ENCODE measurements at places on chromosomes 12 and 14.

GRCh38 chr12:41058266-41058665 is 129.9 kb upstream of the PDZRN4 start:
- H3K27ac ChIP-seq: no peak overlapping the region
- no peak for DNase-seq
- H3K36me3 ChIP-seq: no peaks in the 10 kb centered on the region
- no peak overlapping the region for H3K4me3 ChIP-seq
- H3K27me3 ChIP-seq: no peaks in the 10 kb centered on the region
- H3K4me1 ChIP-seq: peaks cover 3% of the 10 kb centered on the region

- H3K27ac ChIP-seq: no peak overlapping the region
- peaks cover 15% of the 10 kb centered on the region for H3K4me1 ChIP-seq
Observed at GRCh38 chr14:90570461-90570860, 173.6 kb downstream of the CALM1 start.

DNA sequence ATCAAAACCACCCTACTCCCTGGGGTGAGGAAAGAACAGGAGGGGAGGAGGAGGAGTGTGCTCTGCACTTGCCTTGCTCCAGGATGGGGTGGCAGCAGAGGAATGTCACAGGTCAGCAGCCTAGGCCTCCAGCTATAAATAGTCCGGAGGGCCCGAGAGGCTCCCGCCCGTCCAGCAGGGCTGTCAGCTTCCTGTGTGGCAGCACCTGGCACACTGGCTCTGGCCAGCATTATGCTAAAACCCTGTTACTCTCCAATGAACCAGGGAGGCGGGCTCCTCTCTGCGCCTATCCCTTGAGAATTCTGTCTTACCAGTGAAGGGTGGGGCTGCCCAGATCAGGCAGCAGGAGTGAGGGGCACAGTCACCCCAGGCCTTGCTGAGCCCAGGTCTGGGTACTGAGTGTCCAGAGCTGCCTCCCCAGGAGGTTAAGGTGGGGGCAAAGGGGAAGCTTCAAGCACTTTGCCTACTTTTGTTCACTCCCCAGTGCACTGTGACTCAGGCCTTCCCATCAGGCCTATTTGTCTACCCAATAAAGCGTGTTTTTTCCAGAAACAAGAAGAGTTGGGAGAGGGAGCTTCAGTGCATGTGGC is 1.2 kb upstream of the COX14 start:
- H3K27me3 ChIP-seq: no peaks in the 10 kb centered on the region
- peak overlapping the region; percentile 96 for H3K27ac ChIP-seq
- H3K4me3 ChIP-seq: peak overlapping the region; percentile 18
- H3K4me1 ChIP-seq: peaks cover 34% of the 10 kb centered on the region
- peak; percentile 55 for DNase-seq

- H3K36me3 ChIP-seq: no peaks in the 10 kb centered on the region
- no peaks in the 10 kb centered on the region for H3K4me1 ChIP-seq
- no peak overlapping the region for H3K4me3 ChIP-seq
- DNase-seq: no peak
- no peak overlapping the region for H3K27ac ChIP-seq
Observed at GRCh38 chr12:90299666-90300065, 591.0 kb upstream of the ATP2B1 start.

DNA sequence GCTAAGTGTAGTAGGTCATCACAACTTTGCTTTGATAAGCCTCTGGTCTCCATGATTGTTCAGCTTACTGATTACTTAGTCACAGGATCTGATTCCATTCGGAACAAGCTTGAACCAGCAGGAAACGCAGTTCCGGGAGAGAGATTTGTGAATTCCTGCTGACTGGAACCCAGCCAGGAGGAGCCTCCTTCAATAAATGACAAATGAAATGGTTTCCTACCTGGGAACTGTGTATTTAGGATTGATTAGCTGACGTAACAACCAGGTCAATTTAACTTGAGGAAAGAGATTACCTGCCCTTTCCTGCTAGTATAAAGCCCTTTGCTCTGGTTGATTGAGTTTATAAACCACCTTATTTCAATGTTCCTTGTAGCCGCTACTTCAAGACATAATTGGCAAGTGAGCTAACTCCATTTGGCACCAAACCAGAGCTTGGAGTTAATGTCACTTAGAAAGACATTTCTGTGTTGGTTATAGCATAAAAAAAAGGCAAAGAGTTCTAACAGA is 35.1 kb upstream of the KCNH3 start:
- H3K27me3 ChIP-seq: no peaks in the 10 kb centered on the region
- H3K4me1 ChIP-seq: no peaks in the 10 kb centered on the region
- H3K36me3 ChIP-seq: peaks cover 11% of the 10 kb centered on the region
- DNase-seq: no peak

GRCh38 chr12:55724226-55724939 is 4.2 kb downstream of the RDH5 start:
- no peaks in the 10 kb centered on the region for H3K27me3 ChIP-seq
- H3K36me3 ChIP-seq: peaks cover 39% of the 10 kb centered on the region
- peak overlapping the region; percentile 63 for H3K27ac ChIP-seq
- no peak overlapping the region for H3K4me3 ChIP-seq

- no peaks in the 10 kb centered on the region for H3K4me1 ChIP-seq
- no peaks in the 10 kb centered on the region for H3K36me3 ChIP-seq
- H3K4me3 ChIP-seq: no peak overlapping the region
- H3K27ac ChIP-seq: no peak overlapping the region
Observed at GRCh38 chr12:31267966-31268365, 58.0 kb downstream of the SINHCAF start.

DNA sequence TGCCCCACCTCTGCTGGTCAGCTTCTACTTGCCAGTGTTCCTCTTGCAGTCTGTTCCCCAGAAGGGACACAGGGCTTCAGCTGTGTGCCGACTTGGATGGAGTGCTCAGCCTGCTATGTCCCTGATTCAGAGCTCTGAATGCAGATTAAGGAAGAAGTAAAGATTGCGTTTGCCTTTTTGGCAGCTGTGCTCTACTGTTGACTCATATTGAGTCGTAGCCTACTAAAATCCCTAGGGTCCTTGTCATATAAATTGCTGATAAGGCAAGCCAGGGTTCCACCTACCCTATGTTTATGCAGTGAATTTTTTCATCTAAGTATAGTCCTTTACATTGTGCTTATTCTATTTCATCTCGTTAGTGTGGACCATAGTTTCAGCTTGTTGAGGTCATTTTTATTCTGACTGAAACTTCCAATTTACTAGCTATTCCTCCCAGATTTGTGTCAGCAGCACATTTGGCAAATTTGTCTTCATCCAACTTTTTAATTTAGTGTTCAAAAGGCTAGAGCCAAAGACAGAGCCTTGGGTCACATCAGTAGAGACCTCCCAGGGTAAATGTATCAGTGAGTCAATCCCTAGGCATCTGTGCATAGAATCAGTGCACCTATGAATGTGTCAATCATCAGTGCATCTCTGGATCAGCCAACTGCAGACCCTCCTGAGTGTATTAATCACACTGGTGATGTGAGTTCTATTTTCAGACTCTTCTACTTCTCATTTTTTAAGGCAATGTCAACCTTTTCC is 31.9 kb downstream of the CACNA1C start:
- DNase-seq: peak; percentile 88
- H3K27ac ChIP-seq: peak overlapping the region; percentile 85
- H3K36me3 ChIP-seq: no peaks in the 10 kb centered on the region
- H3K27me3 ChIP-seq: no peaks in the 10 kb centered on the region
- no peak overlapping the region for H3K4me3 ChIP-seq

- H3K36me3 ChIP-seq: no peaks in the 10 kb centered on the region
- peak; percentile 85 for DNase-seq
- H3K27me3 ChIP-seq: no peaks in the 10 kb centered on the region
- no peak overlapping the region for H3K4me3 ChIP-seq
- H3K4me1 ChIP-seq: no peaks in the 10 kb centered on the region
Observed at GRCh38 chr14:31090883-31091764, 64.9 kb upstream of the STRN3 start.

DNA sequence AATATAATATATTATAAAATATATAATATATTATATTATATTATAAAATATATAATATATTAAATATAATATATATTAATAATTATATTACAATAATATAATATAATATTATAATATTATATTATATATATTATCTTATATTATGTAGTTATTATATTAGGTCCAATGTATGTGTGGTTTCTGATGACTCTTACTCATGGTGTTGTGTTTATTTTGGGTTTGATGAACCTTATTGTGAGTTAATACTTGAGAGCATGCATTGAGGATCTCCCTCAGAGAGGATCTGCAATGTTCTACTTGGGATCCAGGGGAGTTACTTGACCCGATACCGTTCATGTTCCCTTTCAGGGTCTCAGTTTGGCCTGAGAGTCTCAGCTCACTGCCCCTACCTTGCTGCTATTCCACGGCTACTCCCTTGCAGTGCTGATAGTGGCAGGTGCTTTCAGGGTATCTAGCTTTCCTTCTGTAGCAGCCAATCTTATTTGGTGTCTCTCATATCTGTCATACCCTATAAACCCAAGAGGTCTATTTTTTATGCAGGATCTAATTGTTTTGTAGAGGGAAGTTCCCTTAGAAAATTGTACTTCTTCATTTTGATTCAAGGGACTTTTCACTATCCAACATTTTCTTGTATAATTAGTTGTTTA is 89.1 kb upstream of the ZDHHC17 start:
- no peaks in the 10 kb centered on the region for H3K4me1 ChIP-seq
- no peak for DNase-seq
- no peak overlapping the region for H3K4me3 ChIP-seq
- H3K27ac ChIP-seq: no peak overlapping the region
- no peaks in the 10 kb centered on the region for H3K27me3 ChIP-seq

DNA sequence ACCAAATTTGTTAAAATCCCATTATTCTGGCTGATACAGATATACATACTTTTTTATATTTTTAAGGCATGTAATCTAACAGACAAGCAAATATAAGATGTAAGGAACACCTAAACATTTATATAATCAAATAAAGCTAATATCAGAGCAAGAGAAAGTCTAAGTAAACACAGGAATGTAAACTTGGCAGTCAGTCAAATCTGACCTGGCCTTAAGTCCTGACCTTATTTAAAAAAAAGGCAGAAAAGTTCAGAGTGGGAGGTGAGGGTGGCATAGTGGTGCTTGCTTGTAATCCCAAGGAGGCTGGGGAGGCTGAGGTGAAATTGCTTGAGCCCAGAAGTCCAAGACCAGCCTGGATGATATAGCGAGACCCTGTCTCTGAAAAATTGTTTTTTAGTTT is 152.6 kb downstream of the DERA start:
- no peak overlapping the region for H3K4me3 ChIP-seq
- no peak overlapping the region for H3K27ac ChIP-seq
- no peak for DNase-seq

Data from ascending aorta (tissue), 2 donors.